NB4 (cell line): ENCODE measurements at places on chromosomes 4 and X.

GRCh38 chr4:41524425-41524824, 13.5 kb upstream of the LIMCH1 start:
- no peak for DNase-seq

GRCh38 chr4:118259111-118259510, 93.7 kb downstream of the PRSS12 start:
- no peak for DNase-seq

DNA sequence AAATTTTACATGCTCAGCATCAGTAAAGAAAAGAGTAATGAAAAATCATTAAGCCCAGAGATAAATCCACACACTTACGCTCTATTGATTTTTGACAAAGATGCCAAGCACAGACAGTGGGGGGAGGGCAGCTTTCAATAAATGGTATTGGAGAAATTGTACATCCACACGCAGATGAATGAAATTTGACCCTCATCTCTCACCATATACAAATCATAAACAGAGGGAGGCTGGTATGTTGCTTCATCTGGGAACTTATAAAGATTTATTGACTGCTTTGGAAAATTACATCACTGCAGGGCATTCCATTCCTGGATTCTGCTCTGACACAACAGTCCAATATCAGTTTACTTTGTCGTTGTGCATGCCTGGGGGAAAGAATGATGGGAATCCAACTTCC, 58.4 kb upstream of the XAGE1A start:
- no peak for DNase-seq

- no peak for DNase-seq
These were observed 7.4 kb downstream of the PPP1R2C start for GRCh38 chrX:42770566-42770965.

GRCh38 chr4:168710353-168710946, 213.6 kb downstream of the PALLD start:
- DNase-seq, result peak; percentile 44

GRCh38 chrX:42242004-42242403, 318.6 kb upstream of the CASK start:
- no peak for DNase-seq

DNA sequence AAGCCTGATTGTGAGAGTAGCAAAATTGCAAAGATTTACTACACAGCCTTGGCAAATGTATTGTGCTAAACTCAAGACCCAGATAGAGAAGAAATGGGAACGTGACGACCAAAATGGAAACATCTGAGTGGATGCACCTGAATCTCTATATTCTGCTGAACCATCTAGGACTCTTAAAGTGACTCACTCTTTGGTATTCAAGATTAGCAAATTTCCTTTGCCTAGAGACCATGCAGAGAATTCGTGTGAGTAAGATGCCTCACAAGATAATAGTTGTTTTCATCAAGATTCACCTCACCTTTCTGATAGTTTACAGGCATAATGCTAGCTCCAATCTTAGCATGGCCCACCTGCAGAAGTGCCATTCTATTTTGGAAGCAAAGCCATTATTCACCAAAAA, 14.4 kb upstream of the ATOH1 start:
- DNase-seq, result no peak

DNA sequence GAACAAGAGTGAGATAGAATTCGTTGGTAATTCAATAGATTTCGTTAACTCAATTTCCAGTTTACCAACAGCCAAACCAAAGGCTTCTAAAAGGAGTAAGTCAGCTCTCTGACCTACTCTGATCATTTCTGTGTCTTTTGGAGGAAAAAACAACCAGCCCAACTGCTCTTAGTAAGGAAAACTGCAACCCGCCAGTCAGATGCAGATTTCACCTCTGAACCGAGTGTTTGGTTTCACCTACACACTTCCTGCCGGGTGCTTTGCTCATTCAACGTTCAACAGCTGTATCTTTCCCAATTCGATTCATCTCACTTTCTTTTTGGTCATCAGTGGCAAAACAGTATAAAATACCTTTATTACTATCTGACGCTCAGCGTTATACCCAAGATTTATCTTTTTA, 24.5 kb downstream of the TMSB4X start:
- peak; percentile 54 for DNase-seq

GRCh38 chr4:173511787-173512361, 18.2 kb downstream of the HAND2 start:
- no peak for DNase-seq

DNA sequence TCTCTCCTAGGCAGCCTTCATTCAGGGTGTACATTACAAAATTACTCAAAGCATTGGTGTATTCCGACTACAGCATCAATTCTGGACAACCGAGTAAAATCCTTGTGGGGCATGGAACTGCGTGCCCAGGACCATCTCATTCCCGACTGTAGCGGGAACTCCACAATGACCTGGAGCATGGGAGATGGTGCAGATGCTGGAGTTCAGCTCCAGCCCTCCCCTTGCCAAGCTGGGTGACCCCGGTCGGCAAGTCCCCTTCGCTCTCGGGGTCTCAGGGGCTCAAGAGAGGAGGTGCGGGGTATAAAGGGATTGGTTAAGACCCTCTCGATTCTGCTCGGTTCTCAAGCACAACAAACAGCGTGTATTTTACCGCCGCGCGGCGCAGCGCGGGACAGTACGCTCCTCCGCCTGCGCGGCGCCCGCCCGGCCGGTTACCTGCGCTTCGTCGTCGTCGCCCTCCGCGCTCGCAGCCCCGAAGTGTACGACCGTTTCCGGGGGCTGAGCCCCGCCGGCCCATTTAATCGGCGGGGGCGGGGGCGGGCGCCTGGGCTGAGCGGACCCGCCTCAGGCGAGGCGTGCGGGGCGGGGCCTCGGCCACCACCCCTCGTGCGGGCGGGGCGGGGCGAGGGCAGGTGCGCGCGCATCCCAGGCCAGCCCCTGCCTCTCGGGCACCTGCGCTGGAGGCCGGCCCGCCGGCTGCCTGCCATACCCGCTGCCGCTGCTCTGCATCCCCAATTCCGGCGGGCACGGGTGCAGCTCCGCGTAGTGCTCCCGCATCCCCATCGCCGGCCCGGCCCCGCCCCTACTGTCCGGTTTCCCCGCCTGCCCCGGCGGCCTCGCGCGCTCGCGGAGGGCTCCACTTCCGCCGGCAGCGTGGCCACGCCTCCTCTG, at the start of gene G6PD:
Gene G6PD (minus strand): TSS at position 493 of the 891 bp plus-strand sequence. CDS start 691 bp downstream, outside the sequence.
- DNase-seq, result peak; percentile 81

DNA sequence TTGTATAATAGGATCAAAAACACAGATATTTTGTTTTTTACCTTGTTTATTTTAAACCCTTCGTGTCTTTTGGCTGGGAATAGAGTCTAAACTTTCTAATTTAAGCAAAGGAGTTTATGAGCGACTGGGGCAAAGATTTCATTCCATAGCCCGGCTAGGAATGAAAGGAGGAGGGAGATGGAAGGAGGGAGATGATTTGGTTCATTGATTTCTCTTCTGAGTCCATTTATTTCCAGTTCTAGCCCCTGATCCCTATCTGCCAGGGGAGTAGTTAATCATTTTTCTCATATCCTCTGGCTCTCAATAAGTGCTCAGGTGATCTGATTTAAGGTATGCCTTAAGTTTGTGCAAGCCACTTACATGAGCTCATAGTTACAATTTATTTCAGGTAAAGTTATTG, 120.0 kb downstream of the SPRY1 start:
- no peak for DNase-seq

GRCh38 chrX:107117993-107118321, 665 bp downstream of the RBM41 start:
- DNase-seq, result peak; percentile 54

- no peak for DNase-seq
These were observed 4.8 kb upstream of the CTAG2 start for GRCh38 chrX:154658187-154658586.
